ENCODE measurements at places on chromosomes 11 and 22. TPM values are rescaled to one million over a fixed set of nuclear protein-coding genes. Genes with fewer than 3 reads are reported as not detected.
A peak's percentile ranks its signal among the peaks of the same experiment; 100 is the strongest.

Gene XKR3
- 0.16 TPM for polyA plus RNA-seq

DNA sequence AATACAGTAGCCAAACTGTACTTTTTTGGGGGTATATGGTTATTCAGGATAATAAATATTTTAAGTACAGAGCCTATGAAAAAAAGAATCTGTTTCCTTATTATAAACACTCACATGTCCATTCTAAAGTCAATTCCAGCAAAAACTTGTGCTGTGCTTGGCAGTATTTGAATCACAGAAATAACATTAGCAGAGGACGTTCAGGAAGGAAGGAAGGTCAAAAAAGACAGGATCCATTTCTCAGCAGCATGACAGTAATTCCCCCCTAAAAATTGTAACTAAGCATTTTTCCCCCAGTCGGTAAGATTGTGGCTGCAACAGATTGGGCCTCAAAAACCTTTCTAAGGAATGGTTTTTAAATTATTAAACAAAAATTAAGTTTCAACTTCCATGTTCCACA, 124.8 kb downstream of the ATG16L2 start:
- H3K27me3 ChIP-seq = no peaks in the 10 kb centered on the region
- DNase-seq = no peak
- H3K36me3 ChIP-seq = no peaks in the 10 kb centered on the region
- no peak overlapping the region for H3K27ac ChIP-seq

DNA sequence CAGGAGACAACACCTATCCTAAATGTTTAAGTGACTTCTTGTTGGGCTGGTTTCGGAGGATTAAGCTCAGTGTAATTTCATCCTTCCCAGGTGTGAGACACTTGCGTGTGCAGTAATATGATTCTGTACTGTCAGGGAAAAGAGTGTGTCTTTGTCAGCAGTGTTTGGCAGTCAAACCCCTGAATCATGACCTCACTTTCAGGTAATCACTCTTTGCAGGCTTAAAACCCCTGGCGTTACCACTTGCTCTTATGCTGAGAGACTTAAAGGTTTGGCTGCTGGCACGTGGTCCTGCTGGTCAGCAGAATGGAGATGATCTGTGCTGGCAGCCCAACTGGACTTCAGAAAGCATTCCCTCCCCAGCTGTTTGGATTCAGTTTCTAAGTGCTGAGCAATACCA, 56.1 kb downstream of the APIP start:
- no peak overlapping the region for H3K27ac ChIP-seq
- H3K27me3 ChIP-seq = no peaks in the 10 kb centered on the region
- no peak overlapping the region for H3K4me3 ChIP-seq
- no peaks in the 10 kb centered on the region for H3K4me1 ChIP-seq

DNA sequence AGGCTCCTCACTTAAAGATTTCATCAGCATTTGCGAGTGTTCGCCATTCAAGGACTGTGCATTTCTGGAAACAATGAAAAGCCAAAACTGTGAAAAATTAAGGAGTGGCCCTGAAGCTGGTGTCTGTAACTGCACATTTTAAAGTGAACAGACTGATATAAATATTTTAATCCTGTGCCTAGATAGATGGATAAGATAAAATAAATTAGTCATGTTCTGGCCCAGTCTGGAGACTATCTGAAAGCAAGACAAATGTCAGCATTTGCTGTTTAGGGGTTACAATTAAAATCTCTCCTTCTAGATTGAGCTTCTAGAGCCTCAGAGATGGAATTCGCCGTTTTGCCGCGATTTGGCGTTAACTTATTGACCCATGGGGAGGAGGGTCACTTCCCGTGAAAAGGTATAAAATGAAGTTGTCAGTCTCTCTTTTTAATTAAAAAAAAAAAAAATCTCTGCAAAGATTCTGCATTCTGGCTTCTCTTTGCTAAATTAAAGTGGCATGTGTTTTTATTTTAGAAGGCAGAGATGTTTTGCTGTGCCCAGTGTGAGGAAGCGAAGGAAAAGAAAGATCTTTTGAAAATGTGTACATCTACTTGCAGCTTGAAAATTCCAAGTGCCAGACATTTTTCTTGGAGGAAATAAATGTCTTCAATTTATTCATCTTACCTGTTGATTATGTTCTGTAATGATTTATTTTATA, 79.7 kb upstream of the WNT7B start:
- H3K27me3 ChIP-seq = peaks cover 1% of the 10 kb centered on the region
- peaks cover 3% of the 10 kb centered on the region for H3K36me3 ChIP-seq
- H3K27ac ChIP-seq = no peak overlapping the region
- peaks cover 7% of the 10 kb centered on the region for H3K4me1 ChIP-seq

Gene GGT1
- polyA plus RNA-seq = 26.4 TPM

DNA sequence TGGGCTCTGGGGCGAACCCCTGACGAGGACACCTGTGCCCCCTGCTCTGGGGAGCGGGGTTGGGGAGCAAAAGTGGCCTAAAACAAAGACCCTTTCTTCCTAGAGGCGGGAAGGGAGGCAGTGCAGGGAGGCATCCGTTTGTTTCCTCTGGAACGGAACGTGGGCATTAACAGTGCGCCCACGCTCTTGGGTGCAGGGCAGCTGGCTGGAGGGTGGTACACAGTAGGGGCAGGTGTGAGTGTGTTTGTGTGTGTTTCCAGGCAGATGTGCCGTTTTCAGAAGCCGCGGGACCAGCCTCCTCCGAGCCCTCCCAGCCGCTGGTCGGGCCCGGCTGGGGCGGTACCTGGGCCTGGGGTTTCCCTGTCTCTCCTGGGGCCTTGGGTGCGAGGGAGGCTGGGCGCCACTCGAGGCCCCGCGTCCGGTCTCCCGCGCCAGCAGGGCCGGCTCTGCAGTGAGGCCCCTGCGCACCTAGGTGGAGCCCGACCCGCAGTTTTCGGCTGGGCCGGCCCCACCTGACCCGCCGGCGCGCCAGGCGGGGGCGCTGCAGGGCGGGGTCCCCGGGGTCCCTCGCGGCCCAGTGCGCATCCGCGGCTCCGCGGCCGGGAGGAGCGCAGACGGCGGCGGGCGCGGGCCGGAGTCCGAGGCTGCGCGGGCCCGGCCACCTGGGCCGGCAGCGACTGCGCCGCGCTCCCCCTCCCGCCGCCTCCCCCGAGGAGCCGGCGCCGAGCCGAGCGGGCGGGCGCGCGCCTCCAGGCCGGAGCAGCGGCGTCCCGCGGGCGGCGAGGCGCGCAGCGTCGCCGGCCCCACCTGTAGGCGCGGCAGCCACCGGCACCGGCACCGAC, 1252.7 kb downstream of the BRD1 start:
- no peak for DNase-seq
- no peaks in the 10 kb centered on the region for H3K4me1 ChIP-seq
- H3K4me3 ChIP-seq = peak overlapping the region; percentile 29
- H3K27me3 ChIP-seq = peaks cover 56% of the 10 kb centered on the region

DNA sequence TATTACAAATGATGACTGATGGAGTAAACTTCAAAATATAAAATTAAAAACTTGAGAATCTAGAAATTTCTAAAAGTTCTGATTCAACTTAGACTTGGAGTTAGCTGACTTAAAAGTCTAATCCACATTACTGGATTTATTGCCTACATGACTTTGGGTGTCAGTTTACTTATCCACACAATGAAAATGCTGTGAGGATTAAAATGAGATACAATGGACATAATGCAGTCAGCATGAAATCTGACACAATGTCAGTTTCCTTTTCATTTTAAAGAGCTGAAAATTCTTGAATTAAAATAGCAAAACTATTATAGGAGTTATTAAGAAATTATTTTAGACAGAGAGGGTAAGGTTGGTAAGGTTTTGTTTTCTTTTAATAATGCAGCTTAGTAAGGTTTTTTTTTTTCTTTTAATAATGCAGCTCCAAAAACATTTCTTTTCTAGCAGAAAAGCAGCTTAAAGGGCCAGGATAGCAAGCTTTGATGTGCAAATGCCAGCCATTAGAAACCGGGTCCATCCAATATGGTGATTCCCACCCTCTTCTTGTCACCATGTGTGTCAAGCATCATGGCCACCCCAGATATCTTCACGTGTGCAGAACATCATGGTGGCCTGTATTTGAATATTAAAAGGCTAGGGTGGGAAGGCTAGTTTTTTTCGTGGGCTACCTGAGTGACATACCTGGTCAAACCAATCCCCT, 18.9 kb downstream of the APIP start:
- H3K4me3 ChIP-seq = no peak overlapping the region
- no peaks in the 10 kb centered on the region for H3K27me3 ChIP-seq
- peaks cover 16% of the 10 kb centered on the region for H3K36me3 ChIP-seq
- no peak for DNase-seq
- no peak overlapping the region for H3K27ac ChIP-seq

GRCh38 chr11:75797792-75798191, 17.2 kb upstream of the UVRAG start:
- no peak for DNase-seq
- no peaks in the 10 kb centered on the region for H3K36me3 ChIP-seq
- no peaks in the 10 kb centered on the region for H3K27me3 ChIP-seq
- H3K27ac ChIP-seq = no peak overlapping the region

GRCh38 chr11:128507936-128508335, 79.4 kb downstream of the ETS1 start:
- peaks cover 94% of the 10 kb centered on the region for H3K36me3 ChIP-seq
- no peak for DNase-seq
- peak overlapping the region; percentile 53 for H3K27ac ChIP-seq
- H3K4me3 ChIP-seq = no peak overlapping the region

- no peaks in the 10 kb centered on the region for H3K36me3 ChIP-seq
- no peaks in the 10 kb centered on the region for H3K27me3 ChIP-seq
- H3K4me3 ChIP-seq = no peak overlapping the region
- DNase-seq = no peak
- no peaks in the 10 kb centered on the region for H3K4me1 ChIP-seq
- no peak overlapping the region for H3K27ac ChIP-seq
Measured at GRCh38 chr11:104908186-104908531, 9.9 kb upstream of the CASP12 start.

GRCh38 chr22:47190276-47190956, 428.0 kb downstream of the TBC1D22A start:
- H3K27ac ChIP-seq = no peak overlapping the region
- DNase-seq = no peak
- H3K4me1 ChIP-seq = no peaks in the 10 kb centered on the region
- no peaks in the 10 kb centered on the region for H3K36me3 ChIP-seq
- H3K4me3 ChIP-seq = no peak overlapping the region

- no peaks in the 10 kb centered on the region for H3K4me1 ChIP-seq
- H3K36me3 ChIP-seq = no peaks in the 10 kb centered on the region
- H3K27me3 ChIP-seq = peaks cover 7% of the 10 kb centered on the region
- no peak overlapping the region for H3K4me3 ChIP-seq
Measured at GRCh38 chr22:22060200-22061084, 77.9 kb upstream of the TOP3B start.
